ENCODE measurements at places on chromosomes 16 and 17.

DNA sequence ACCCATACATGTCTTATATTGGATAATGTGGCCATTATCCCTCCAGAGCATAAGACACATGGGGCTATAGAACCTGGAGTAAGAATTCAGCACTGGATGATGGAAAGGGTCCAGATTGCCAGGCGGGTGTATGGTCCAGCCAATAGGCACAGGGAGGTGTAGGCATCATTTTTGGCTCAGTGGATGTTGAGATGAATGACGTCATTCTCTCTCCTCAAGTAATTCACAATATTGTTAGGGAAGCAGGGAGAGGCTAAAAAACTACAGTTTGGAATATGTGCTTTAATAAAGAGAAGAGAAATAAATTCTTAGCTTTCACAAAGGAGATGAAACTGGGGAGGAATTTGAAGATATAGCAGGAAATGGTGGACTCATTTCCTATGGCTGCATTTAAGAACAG, 461.1 kb upstream of the GOT2 start:
- DNase-seq = no peak

GRCh38 chr17:29617481-29618271, 5.0 kb downstream of the CORO6 start:
- DNase-seq = peak; percentile 83

- DNase-seq = no peak
Measured at GRCh38 chr16:14419817-14420216, 210.2 kb downstream of the PARN start.

DNA sequence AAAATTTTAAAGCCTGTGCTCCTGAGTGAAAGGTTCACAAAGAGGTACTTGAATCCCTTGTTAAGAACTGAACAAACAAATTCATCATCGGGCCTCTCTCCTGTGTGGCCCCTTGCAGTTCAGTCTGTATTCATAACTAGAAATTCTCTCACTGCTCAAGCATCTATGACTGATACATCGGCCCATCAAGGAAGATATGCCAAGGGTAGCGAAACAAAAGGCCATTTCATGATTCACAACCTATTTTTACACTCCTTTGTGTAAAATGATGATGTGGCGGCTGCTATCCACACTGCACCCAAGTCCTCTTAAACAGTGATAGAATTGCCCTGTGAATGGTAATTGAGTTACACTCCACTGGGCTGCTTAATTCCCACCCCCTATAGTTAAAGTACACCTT, 204.6 kb downstream of the STX8 start:
- DNase-seq = no peak

- no peak for DNase-seq
Measured at GRCh38 chr16:46991729-46992704, 18.5 kb upstream of the DNAJA2 start.

GRCh38 chr16:12096828-12097522, 120.4 kb downstream of the SNX29 start:
- DNase-seq = no peak

Data from activated naive CD4-positive, alpha-beta T cell (primary cell).